Activated CD4-positive, alpha-beta T cell treated with anti-CD3 and anti-CD28 coated beads, Interleukin-2, amount 50 U/mL, for 48 hours (primary cell): ENCODE measurements at places on chromosomes 1 and 21.

DNA sequence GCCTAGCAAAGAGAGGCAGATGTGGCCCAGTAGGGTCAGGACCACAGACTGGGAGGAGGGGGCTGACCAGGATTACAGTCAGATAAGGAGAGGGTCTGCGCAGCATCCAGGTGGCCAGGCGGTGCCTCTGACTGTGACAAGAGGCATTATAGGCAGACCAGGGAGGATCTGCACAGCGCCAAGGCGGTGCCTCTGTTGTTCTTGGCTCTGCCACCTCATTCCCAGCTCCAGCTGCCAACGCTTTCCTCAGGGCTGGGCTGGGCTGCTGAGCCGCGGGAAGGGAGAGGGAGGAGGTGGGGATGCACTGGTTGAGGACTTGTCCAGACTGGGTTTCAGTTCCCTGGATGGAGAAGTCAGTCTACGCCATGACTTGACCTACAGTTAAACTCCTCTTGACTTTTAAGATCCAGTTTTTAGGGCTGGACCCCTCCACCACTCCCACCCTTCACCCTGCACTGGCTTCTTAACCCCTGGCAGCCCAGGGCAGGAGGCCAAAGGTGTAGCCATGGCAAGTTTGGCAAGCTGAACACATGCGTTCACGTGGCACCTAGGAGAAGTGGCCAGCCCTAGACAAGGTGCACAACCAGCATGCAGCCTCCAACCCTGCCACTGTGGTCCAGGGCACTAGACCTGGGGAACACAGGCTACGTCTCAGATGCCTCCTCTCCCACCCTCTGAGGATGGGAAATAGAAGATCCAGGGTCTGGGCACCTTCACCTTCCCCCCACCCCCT, 4.5 kb upstream of the CRABP2 start:
- DNase-seq, result no peak

DNA sequence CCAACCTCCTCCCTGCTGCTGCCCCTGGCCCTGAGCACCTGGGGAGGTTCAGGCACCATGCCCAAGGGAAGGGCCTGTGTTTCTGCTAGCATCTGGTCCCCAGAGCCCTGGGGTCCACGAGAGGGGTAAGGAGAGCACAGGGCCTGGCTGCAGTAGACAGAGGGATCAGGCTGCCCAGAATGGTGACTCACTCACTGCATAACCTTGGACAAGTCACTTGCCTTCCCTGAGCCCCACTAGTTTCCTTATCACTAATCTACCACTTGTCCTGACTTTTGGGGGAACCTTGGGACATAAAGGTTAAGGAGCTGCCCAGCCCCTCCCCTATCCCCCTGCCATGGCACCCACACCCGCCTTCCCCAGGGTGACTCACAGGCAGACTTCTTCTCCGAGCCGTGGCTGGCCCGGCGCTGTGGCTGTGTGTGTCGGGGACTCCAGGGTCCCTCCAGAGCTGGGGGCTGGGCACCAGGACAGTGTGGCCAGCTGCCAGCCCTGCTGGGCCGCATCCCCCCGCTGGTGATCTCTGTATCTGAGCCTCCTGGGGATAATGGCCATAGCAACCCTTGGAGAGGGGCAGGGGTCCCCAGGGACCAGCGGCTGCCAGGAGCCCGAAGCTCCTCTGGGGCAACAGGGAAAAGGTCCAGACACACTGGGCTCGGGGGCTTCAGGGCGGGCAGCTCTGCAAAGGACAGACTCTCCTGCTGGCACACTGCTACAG, 4.0 kb downstream of the ARHGEF19 start:
- no peak for DNase-seq

- DNase-seq, result no peak
Observed at GRCh38 chr1:229689904-229690303, 63.9 kb downstream of the URB2 start.

DNA sequence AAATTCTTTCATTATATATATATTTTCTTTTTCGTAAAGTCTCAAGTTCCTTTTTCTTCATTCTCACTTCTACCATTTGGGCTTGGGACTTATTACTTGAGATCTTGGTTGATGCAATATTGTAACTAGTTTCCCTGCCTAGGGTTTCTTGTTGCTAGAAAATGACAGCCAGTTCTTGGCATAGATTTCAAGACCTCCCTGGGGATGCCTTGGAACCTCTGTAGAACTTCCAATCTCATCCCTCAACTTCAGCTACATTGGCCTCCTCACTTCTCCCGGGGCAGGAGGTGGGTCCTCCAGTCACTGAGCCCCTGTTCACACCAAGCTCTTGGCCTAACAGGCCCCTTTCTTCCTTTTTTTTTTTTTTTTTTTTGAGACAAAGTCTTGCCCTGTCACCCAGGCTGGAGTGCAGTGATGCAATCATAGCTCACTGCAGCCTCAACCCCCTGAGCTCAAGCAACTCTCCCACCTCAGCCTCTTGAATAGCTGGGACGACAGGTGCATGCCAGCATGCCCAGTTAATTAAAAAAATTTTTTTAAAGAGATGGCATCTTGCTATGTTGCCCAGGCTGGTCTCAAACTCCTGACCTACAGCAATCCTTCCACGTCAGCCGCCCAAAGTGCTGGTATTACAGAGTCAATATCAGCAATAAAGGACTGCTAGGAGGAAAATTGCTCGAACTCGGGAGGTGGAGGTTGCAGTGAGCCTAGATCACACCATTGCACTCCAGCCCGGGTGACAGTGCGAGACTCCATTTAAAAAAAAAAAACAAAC, 33.1 kb downstream of the MAP3K7CL start:
- no peak for DNase-seq

- no peak for DNase-seq
Observed at GRCh38 chr1:232548691-232549090, 81.2 kb downstream of the SIPA1L2 start.

GRCh38 chr1:241738284-241739078, 86.4 kb downstream of the WDR64 start:
- DNase-seq, result no peak

DNA sequence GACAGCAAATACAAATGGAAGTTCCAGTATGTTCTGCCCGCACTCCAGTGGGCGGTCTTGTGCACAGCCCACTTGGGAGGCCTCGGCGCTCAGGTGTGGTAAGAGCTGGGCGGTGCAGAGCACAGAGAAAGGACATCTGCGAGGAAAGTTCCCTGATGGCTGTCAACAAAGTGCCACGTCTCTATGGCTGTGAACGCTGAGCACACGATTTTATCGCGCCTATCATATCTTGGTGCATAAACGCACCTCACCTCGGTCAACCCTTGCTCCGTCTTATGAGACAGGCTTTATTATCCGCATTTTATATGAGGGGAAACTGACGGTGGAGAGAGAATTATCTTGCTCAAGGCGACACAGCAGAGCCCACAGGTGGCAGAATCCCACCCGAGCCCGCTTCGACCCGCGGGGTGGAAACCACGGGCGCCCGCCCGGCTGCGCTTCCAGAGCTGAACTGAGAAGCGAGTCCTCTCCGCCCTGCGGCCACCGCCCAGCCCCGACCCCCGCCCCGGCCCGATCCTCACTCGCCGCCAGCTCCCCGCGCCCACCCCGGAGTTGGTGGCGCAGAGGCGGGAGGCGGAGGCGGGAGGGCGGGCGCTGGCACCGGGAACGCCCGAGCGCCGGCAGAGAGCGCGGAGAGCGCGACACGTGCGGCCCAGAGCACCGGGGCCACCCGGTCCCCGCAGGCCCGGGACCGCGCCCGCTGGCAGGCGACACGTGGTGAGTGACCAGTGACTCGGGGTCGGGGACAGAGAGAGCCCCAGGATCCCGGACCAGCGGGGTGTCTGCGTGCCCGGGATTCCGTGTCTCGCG, at the start of gene IL12RB2:
Gene IL12RB2, plus strand, starts transcription at position 623 of the 810 bp plus-strand sequence. CDS start 12,496 bp downstream, outside the sequence.
- DNase-seq, result peak; percentile 71

- DNase-seq, result no peak
Observed at GRCh38 chr21:38990424-38990794, 184.7 kb downstream of the ETS2 start.

DNA sequence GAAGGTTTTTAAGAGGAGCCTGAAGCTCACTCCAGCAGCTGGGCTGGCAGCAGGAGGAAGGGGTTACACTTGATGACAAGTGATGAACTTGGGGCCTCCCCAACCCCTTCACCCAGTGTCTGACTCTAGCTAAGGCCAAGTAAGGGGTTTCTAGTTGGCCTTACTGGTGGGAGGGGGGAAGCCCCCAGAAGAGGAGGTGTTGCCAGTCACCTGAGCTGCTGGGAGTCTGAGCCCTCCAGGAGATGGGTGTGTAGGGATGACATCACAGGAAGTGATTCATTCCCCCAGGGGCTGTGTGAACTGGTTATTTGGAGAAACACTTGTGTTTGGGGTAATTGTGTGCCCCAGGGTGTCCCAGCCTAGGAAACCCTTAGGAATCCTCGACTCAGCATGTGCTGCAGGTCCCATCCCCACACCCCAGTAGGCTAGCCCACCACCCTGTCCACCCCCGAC, 3.1 kb downstream of the PADI1 start:
- peak; percentile 68 for DNase-seq

GRCh38 chr1:48817505-48818114, 40.9 kb upstream of the BEND5 start:
- DNase-seq, result peak; percentile 7

DNA sequence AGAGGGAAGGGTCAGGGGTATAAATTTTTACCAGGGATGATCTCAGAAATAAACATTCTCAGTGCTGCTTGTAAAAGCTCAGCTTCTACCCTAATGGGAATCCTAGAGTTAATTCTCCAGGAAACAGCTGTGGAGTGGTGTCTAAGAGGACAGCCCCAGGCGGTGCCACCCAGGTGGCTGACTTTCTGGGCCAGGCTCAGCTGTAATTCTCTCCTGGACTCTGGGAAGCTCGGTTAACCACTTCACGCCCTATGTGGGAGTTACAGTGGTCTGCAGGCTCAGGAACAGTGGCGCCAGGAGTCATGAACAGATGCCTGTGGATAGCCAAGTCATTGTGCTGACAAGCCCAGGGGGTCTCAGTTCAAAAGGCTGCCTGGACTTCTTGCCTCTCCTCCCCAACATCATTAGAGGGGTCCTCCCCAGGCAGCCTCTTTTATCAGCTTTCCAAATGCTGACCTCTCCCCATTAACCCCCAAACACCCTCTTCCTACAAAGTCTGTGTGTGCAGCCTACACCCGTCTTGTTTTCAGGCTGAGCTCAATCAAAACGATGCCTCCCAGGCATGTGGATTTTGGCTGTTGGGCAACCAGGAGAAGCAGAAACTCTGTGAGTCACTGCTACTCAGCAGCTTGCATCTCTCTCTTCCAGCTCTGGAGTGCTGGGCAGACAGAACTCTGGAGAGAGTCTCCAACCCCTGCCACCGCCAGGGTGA, 1.2 kb downstream of the HHIPL2 start:
- no peak for DNase-seq

DNA sequence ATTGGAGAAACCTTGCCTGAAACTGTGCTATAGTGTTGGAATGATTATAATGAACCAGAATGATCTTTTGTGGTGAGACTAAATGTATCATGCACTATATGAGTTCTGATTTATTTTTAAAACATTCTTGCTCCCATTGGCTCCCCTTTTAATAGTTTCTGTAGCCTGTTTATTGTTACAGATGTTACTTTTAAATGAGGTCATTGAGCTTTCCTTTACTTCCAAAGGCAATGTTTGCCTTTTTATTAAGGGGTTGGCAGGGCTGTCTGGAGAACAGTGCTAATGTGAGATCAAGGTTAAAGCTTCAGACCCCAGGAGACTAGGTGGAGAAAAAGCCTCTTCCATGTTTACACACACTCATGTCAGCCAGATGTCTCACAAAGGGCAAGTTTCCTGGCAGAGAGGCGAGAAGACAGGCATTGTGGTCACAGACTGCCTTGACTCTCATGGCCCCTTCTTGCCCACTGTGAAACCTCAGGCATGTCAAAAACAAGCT, 120.6 kb upstream of the RAVER2 start:
- no peak for DNase-seq

- DNase-seq, result no peak
Observed at GRCh38 chr1:95006681-95007080, 66.1 kb downstream of the ALG14 start.

DNA sequence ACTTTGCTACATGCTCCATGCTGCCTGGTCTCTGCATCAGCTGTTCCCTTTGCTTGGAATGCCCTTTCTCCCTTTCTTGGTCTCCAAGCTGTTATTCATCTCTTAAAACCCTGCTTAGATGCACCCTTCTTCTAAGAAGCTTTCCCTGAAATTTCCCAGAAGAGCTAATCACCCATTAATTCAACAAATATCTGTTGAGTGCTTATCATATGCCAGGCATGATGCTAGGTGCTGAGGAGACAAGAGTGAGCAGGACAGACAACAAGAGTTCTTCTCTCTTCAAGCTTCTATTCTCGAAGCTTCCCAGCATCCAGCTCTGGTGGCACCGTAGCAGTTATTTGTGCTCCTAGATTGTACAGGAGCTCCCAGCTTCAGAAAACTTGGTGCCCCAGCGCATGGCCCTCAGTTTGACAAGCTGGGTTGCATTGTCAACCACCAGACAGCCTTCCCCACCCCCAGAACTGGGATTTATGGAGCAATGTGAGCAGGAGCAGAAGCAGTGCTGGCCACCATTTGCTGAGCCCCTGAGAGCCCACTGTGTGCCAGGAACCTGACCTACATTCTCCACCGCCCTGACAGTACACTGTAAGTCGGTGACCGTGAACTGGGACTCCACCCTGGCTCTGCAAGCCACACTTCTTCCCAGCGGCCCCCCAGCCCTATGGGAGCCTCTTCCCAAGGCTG, 68.0 kb upstream of the ACOT11 start:
- no peak for DNase-seq

GRCh38 chr1:32538887-32539583, at the start of gene ZBTB8A:
TSS of gene ZBTB8A (plus strand) at chr1:32539427. CDS start at chr1:32592932, 53,505 bp downstream.
- peak; percentile 39 for DNase-seq

- no peak for DNase-seq
Observed at GRCh38 chr1:183188240-183188639, 2.2 kb downstream of the LAMC2 start.

- DNase-seq, result no peak
Observed at GRCh38 chr1:222233444-222234158, 314.3 kb downstream of the HHIPL2 start.
